ENCODE measurements at places on chromosomes 1 and 21. TPM values are rescaled to one million over a fixed set of nuclear protein-coding genes. Genes with fewer than 3 reads are reported as not detected.

DNA sequence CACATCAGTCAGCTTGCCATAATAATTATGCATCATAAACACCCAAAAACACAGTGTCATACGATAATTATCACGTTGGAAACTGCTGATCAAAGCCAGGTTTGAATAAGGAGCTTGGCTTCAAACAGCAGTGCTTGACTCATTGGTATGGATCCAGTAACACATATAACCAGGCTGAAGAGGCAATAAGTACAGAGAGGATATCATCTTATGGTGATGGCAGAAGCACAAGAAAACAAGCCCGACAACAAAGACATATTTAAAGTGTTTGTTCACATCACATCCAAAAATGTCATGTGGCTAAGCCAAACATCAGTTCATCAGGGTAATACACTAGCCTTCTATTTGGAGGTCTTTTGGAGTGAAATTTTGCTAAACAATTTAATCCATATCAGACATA lies 389.7 kb downstream of the NCAM2 start:
- DNase-seq, result no peak

- DNase-seq, result no peak
These were observed 56.0 kb downstream of the DTL start for GRCh38 chr1:212091438-212092121.

DNA sequence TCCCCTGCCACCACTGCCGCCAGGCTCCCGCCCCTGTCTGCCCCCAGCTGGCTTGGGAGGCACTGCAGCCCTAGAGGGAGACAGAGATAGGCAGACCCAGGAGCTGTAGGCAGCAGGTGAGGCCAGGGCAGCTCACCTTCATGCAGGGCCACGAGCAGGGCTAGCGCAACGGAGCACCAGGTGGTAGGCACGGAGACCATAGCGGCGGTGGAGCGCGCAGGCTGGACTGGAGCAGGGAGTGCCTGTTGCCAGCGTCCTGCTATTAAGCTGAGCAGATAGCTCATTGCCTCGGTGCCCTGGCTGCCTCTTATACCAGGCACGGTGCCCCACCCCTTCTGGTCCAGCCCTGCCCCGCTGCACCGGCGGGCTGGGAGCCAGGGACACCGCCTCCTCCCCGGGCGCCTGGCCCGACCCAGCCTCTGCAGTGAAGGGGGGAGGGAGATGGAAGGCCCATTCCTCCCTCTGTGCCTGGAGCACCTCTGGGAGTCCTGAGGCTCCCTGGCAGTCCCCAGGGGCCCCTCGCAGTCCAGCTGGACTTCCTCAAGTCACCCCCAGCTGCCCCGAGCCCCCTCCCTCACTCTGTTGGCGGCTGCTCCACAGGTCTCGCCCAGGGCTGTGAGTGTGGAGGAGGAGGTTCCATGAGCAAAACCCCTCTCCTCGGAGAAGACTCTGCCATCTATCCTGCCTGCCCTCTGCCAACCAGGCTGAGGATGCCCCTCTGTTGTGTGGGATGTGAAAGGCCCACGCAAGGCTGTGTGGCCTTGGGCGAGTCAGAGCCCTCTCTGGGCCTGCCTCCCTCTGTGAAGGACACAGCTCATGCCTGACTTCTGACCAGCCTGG lies at the start of gene EDN2:
TSS of gene EDN2 (minus strand) at position 282 of the 840 bp plus-strand sequence. CDS start at position 200, 82 bp downstream.
- DNase-seq, result no peak

DNA sequence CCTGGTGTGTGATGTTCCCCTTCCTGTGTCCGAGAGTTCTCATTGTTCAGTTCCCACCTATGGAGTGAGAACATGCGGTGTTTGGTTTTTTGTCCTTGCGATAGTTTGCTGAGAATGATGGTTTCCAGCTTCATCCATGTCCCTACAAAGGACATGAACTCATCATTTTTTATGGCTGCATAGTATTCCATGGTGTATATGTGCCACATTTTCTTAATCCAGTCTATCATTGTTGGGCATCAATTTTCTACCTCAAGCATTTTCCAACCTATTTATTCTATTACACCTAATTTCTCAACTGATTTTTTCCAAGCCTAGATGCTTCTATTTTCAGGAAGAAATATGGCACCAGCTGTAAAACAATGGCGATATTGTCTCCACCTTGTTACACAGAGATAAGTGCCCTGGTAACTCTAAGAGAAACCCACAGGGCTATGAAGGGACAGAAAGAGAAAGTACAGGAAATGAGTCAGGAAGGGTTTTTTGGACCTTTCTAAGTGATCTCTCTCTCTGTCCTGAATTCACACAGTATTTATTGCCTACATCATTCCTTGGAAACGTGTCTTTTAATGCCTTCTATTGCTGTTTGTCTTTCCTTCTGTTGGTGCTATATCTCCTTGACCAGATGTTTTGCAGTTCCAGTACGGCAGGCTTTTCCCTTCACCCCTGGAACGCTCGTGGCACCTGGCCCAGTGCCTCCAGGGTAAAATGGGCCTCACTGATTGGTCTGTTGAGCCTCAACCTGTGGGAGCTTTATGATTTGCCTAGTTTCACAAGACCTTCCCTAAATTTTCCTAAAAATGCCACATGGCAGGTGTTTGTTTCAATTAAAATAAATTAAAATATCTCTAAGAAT lies 14.6 kb upstream of the JAK1 start:
- no peak for DNase-seq

IL22RA1 gene
- polyA plus RNA-seq, result 5.1 TPM

DNA sequence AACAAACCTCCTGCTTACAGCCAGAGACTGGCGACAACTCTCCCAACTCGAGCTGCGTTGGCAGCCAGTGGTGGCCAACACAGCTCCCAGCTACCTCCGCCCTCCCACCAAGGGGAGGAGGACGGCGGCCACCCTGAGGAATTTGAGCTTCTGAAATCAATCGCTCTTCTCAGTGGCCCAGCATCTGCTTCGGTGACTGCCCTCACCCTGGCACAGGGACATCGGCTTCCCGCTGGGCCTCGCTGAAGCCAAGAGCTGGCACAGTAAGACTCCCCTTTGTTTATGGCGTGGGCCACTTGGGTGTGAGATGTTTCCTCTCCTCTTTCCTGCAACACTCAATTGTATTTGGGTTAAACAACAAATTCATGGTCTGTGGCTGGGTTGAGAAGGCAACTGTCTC lies 136.2 kb downstream of the ZBTB18 start:
- no peak for DNase-seq

SGIP1 gene
- polyA plus RNA-seq, result 14.5 TPM

TTC3 gene
- polyA plus RNA-seq, result 192 TPM

PADI4 gene
- polyA plus RNA-seq, result 0.81 TPM
